ENCODE measurements at places on chromosomes 4 and X.

DNA sequence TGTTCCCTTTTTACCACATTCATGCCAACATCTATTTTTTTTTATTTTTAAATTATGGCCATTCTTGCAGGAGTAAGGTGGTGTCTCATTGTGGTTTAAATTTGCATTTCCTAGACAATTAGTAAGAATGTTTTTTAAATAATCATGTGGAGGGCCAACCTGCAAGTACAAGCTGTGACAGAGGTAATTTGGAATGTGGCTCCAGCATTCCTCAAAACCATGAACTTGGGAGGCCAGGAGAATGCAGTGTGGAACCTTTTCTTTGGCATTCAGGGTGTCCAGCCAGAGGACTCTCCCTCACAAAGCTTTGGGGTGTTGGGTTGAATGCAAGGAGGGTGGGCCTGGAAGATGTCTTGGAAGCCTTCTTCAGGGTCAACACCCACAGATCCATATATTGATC is 7.3 kb upstream of the TMEM185A start:
- DNase-seq: no peak

GRCh38 chr4:112361181-112361791 is 64.1 kb downstream of the ALPK1 start:
- no peak for DNase-seq

DNA sequence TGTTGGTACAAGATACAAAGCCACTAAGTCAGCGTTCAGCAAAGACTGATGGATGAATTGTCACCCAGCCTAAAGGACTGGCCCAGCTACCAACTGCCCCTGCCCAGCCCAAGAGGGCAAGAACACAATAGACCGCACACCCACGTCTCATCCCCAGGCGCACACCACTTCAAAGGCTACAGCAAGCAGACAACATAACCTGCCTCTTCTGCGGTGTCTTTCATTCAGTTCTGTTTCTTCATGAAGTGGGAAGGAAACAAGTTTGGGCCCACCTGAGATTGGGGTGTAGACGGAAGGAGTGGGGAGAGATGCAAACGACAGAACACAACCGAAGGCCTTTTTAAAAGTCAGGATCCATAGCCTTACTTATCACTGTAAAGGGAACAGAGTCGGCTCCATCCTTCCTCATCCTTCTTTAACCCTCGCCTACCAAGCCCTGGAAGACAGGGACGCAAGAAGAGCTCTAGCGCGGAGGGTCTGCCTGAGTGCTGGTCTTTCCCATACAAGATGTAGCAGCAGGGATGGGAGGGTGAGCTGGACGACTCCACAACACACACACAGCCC is 691 bp downstream of the SCARB2 start:
- DNase-seq: peak; percentile 4

DNA sequence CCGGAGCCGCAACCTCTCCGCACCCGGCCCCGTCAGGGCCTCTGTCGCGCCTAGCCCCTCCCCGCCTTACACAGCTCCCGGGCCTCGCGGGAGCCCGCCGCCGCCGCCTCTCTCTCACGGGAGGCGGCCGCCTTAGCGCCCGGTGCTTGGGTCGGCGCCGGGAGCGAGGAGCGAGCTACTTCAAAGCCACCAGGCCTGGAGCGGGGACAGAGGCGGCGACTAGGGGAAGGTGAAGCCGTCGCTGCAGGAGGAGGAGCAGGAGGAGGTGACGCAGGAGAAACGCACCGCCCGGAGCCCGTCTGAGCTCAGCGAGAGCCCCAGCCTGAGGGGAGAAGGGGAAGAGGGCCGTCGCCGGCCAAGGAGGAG is 250 bp downstream of the USP9X start:
- DNase-seq: peak; percentile 36

DNA sequence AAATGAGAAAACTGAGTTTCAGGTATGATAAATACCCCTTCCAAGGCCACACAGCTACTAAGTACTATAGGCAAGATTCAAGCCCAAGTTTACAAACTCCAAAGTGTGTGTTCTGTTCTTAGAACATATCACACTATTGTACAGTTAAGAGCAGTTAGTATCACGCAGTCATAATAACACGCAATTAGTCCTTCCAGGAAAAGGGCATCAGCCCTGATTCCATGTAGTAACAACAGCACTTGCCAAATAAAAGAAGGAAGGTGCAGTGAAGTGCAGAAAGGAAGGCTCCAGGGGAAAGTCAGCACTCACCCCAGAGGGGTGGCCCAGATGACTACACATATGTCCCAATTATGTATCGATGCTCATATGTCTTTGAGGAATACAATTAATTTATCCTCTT is 4.4 kb downstream of the TASL start:
- no peak for DNase-seq

- no peak for DNase-seq
These were observed 55.5 kb downstream of the LUZP4 start for GRCh38 chrX:115344885-115345614.

GRCh38 chr4:12319765-12320164 is 891.1 kb upstream of the HS3ST1 start:
- no peak for DNase-seq

GRCh38 chrX:100315566-100315965 is 94.5 kb downstream of the PCDH19 start:
- DNase-seq: no peak

GRCh38 chr4:180372691-180373090 is 1870.5 kb upstream of the TENM3 start:
- no peak for DNase-seq

DNA sequence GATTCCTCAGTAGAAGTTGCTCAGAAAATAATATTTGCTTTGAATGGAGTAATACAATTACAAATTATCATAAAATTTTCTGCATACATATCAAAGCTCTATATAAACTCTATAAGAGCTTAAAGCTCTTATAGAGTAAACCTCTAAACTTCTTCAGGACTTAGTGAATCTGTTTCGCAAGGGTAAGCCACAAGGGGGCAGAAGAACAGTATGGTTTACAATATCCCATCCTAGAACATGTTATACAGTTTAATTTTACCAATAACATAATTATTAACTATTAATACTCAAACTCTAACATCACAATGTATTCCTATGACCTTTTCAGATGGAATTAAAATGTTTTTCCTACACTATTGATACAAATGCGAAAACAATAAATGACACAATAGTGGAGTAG is 33.8 kb upstream of the SPANXN1 start:
- no peak for DNase-seq

DNA sequence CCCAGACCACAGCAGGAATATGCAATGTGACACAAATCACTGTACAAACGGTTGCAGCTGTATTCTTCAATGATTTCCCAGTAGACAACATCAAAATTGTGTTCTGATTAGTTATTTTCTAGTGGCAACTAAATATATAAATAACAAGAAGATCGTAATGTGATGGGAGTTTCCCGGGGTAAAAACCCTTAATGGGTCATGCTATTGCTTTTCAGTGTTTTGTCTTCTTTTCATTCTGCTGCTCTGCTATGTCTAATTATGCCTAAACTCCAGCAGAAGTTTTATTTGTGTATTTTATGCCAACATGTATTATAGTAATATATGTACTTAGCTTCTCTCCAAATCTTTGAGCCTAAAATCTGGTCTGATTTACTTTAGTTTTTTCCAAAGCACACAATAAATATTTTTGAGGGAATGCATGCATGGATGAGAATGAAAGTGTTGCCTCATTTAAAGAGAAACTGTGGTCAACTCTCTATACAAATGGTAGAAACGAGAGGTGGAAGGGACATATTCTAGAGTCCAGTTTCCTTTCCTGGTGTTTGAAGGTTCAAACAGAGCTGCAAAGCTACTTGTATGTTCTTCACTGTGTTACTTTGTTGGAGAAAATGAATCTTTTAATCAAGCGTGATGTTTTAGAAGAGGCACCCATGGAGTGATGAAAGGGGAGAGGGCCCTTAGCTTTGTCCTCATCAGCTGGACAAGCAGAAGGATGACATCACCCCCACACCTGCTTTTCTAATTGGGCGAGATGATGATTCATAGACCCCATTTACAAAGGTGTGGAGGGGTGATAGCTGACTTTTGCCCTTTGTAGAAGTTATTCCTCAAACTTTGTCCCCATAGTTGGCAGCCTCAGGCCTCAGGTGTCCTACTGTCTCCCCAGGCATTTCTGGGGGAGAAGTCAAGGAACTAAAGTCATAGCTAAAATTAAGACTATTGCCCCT is 129.7 kb downstream of the FRAS1 start:
- no peak for DNase-seq

- DNase-seq: no peak
These were observed 81.2 kb upstream of the KCNIP4 start for GRCh38 chr4:22029803-22030202.

- no peak for DNase-seq
These were observed 32.8 kb upstream of the FGF2 start for GRCh38 chr4:122793811-122794210.

All from stimulated activated CD8-positive, alpha-beta memory T cell treated with anti-CD3 and anti-CD28 coated beads, Interleukin-15, amount 100 ng/mL, for 4 hours (primary cell).